ENCODE measurements at places on chromosomes 16 and 17.

DNA sequence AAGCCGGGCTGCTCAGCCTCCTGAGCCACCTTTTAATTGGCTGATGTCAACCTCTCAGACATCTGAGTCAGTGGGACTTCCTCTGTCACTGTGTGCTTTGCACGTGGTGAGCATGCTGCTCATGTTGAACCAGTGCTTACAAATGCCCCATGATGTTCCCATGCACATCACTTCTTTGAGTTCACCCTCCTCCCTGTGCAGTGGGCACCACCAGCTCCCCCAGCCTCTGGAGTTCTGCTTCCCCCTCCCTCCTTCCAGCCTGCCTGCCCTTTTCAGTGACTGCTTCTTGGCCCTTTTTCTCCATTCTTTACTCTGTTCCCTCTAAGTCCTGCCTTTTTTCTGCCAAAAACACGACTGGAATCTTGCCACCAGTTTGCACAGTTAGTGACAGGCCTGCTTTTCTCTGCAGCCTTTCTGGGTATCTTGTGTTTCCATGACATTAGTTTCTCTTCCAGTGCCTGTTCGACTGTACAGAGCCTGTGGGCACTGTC is 41.6 kb downstream of the USP10 start:
- no peak for DNase-seq

DNA sequence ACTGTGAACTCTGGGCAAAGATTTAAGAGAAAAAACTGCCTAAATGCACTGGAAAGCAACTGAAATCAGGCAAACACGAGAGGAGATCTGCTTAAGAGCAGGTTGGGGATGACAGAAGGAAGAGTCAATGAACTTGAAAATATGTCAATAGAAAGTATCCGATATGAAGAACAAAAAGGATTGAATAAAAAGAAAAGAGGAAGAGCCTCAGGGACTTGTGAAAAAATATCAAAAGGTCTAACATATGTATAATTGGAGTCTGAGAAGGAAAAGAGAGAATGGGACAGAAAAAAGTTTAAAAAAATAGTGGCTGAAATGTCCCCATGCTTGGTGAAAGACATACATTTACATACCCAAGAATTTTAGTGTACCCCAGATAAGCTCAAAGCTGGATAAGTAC is 195.5 kb downstream of the COPRS start:
- DNase-seq: no peak

- no peak for DNase-seq
Observed at GRCh38 chr16:85667841-85668413, 20.8 kb downstream of the GINS2 start.

DNA sequence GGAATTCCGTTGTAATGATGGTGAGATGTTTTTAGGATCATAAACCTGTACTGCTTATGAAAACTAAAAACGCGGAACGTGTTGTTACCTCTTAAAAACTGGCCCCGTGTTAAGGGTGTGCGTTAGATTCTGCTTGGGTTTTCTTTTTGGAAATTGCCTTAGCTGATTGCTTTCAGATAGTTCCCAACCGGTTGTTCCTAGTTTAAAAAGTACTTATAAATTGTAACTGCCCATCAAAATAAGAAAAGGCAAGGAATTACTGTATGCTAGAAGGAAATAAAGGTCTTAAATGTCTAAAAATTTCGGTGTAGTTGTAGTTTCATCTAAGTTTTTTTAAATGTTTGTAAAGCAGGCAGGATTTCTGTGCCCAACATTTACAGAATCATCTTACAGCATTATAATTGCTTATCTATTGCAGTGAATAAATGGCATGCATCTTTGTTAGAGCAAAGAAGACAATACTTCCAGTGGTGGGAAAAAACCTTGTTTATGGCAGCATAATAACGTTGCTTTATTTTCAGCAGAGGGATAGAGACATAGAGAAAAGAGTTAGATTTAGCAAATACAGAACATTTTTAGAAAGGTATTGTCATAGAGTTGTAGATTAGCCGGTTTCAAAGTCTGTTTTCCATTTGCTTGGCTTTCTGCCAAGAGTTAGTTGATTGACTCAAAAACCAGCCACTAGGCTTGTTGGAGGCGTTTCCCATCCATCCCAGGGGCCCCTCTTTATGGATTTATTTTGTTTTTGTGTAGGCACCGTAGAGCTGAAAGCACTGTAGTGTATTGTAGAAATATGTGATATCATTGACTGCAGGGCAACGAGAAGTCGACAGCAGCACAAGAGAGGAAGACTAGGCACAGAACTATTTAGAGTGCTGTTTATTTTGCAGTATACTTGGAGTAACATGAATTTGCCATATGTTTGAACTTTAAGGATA is 1.7 kb downstream of the PPM1D start:
- DNase-seq: peak; percentile 54

GRCh38 chr16:1572673-1573072 is 39.2 kb downstream of the IFT140 start:
- DNase-seq: no peak

- DNase-seq: no peak
Observed at GRCh38 chr17:66966704-66967418, 2.4 kb downstream of the CACNG4 start.

- DNase-seq: no peak
Observed at GRCh38 chr16:9053006-9053601, 38.3 kb upstream of the HAPSTR1 start.

DNA sequence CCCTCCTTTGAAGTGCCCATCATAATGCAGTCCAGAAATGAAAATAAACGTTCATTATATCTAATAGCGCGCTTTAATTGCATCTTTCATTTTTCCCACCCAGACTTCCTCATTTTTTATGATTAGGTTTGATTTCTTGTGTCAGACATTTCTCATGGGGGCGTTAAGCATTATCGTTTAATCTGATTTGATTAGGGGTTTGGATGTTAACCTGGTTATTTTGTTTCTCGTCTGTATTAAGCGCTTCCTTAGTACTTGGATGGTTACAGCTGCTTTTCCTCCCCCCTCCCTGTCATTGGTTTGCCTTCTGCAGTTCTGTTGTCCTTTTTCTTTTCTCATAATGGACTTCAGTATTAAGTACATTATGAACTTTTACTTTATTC is 540 bp downstream of the MFSD11 start:
- DNase-seq: no peak

- no peak for DNase-seq
Observed at GRCh38 chr17:65170839-65171238, 33.7 kb downstream of the RGS9 start.

GRCh38 chr17:61568219-61569072 is 22.6 kb downstream of the NACA2 start:
- no peak for DNase-seq

- no peak for DNase-seq
Observed at GRCh38 chr16:5709889-5710288, 612.3 kb upstream of the EEF2KMT start.

- DNase-seq: no peak
Observed at GRCh38 chr17:1568950-1569810, 6.6 kb upstream of the PITPNA start.

DNA sequence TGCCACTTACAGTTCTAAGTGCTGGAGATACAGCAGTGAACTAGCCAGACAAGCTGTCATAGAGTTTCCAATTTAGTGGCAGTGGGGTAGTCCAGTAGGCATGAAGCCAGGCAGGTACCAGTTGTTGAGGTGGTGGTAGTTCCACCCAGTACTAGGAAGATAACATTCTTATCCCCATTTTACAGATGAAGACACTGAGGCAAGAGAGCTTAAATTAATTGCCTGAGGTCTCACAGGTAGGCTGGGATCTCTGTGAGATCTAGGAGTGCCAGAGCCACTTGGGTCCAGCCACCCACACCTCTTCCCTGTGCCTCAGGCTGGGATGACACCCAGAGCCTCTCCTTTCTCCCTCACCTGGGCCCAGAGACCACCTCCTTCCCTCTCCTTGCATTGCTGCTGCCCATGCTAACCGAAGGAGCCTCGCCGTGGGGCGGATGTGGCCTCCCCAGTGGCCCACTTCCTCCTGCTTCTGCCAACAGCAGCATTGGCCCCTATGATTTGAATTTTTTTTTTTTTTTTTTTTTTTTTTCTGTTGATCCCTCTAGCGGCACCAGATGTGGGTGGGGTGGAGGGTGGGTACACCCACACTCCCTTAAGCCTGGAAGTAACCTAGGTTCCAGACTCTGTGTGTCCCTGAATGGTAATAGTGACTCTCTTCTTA is 114.0 kb downstream of the PRKCB start:
- no peak for DNase-seq

GRCh38 chr17:77594416-77595209 is 363.9 kb upstream of the TNRC6C start:
- no peak for DNase-seq

GRCh38 chr16:85733839-85734170 is 17.1 kb downstream of the C16orf74 start:
- no peak for DNase-seq

DNA sequence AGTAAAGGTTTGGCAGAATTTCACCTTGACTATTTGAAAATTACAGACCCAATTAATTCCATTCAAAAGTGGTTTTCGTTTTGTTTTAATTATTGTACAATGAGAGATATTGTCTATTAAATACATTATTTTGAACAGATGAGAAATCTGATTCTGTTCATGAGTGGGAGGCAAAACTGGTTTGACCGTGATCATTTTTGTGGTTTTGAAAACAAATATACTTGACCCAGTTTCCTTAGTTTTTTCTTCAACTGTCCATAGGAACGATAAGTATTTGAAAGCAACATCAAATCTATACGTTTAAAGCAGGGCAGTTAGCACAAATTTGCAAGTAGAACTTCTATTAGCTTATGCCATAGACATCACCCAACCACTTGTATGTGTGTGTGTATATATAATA is 72.6 kb downstream of the CDK12 start:
- no peak for DNase-seq

GRCh38 chr16:88541831-88542616 is 28.2 kb upstream of the ZC3H18 start:
- DNase-seq: no peak

DNA sequence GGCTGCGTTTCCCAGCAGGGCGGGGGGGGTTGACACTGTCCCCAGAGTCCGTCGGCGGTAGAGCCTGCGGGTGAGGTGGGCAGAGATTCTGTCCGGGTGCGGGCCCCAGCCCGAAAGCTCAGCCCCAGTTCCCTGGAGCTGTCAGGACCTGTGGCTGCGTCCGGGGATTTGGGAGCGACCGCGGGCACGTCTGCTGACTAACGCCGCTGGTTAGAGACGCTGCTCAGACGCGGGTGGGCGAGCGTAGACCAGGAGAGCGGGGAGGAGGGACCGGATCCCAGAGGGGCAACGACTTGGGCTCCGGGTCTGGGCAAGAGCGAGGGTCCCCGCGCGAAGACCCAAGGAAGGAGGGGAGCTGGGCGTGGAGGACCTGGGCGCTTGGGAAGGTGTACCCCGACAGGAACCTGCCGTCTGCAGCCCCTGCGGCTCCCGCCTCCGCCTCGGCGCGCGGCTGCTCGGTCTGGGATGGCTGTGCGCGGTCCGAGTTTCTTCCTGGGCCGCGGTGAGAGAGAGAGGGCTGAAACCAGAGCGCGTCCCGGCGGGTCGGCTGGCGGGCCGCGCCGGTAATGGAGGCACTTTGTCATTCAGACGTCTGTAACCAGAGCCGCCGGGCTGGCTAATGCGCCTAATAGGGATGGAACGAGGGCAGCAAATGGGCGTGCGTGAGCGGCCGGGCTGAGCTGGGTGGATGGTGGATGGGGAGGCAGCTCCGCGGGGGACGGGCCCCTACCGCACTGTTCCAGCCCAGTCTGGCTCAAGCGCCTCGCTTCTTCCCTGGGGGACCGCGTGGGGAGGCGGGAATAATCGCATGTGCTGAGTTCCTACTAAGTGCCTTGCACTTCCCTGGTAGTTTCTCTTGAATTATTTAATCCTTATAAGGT is 2.3 kb downstream of the NGFR start:
- DNase-seq: no peak

GRCh38 chr17:48655913-48656312 is 29.8 kb upstream of the HOXB9 start:
- DNase-seq: no peak

DNA sequence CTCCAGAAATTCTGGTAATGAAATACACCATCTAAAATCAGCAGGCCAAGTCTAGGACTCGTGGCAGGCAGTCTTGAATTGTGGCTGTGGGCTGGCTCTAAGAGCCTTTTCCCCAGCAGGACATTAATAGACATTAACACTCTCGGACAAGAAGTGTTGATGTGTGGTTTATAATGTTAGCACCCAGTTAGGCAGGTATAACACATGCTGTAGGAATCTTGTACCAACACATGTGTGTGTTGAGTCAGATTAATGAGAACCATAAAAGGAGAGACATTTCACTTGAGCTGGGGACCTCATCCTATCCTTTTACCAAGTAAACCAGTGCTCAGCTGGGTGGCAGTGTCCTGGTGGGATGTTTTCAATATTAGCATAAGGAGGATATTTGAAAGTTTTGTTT is 264.5 kb downstream of the FTO start:
- no peak for DNase-seq

GRCh38 chr17:7824021-7824924 is 9.7 kb upstream of the KDM6B start:
- DNase-seq: no peak

DNA sequence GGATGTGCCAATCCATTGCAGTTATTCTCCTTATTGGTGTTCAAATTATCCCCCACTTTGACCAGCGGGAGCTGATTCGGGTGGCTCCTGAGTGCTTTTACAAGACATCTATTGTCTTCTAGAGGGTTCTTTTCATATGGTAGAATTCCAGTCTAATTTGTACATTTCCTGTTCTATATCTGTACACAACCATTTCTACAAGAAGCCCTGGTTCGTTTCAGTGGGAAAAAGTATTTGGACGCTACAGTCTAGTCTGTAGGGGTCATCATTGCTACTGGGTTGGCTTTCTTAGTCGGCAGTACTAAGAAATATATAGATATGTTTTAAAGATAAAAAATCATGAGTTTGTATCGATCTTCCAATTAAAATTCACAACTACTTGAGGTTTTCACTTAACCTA is 262.6 kb downstream of the MAP2K6 start:
- no peak for DNase-seq

DNA sequence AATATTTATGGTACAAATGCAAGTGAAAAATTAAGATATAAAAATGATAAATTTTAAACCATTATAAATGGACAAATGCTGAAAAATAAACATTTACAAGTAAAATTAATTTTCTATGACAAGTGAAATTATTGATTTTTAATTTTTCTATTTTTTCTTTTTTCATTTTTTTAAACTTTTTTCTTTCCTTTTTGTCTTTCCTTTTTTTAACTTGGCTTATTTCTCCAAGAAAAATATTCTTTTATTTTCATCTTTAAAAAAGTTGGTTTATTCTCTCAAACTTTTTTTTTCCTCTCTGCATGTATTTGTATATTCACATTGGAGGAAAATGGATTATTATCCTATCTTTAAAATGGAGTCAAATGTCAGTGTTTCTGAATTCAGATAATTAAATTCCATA is 3.9 kb upstream of the IGF2BP1 start:
- no peak for DNase-seq

- DNase-seq: no peak
Observed at GRCh38 chr17:11880714-11881113, 116.6 kb downstream of the ZNF18 start.

GRCh38 chr16:87304951-87305350 is 12.2 kb downstream of the C16orf95 start:
- DNase-seq: no peak

GRCh38 chr17:57756951-57757350 is 11.9 kb upstream of the CCDC182 start:
- no peak for DNase-seq
